ENCODE measurements at places on chromosomes 13 and 19.

- DNase-seq: no peak
Measured at GRCh38 chr19:5287066-5287465, 53.5 kb downstream of the PTPRS start.

- peak; percentile 59 for DNase-seq
Measured at GRCh38 chr19:16325161-16325527, 518 bp downstream of the KLF2 start.

GRCh38 chr19:51821921-51822320 lies 27.0 kb downstream of the FPR3 start:
- no peak for DNase-seq

DNA sequence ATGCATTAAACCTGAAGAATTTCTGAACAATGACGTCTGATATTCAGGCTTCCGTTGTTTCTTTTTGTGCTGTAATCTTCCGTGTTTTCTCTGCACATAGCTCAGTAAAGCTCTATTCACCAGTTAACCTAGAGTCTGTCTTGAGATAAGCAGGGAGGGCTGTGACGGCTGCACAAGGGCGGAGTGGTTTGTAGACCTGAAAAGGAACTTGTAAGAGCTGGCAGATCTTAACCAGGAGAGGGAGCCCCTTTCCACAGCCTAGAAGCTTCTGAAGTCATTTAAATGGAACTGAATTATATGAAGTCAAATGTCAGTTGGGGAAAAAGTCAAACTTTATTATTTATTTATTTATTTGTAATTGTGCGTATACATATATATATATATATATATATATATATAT lies 27.5 kb downstream of the DPRX start:
- DNase-seq: no peak

- DNase-seq: no peak
Measured at GRCh38 chr19:7397687-7398086, 49.0 kb downstream of the ARHGEF18 start.
